ENCODE measurements at places on chromosomes 5 and 9.

DNA sequence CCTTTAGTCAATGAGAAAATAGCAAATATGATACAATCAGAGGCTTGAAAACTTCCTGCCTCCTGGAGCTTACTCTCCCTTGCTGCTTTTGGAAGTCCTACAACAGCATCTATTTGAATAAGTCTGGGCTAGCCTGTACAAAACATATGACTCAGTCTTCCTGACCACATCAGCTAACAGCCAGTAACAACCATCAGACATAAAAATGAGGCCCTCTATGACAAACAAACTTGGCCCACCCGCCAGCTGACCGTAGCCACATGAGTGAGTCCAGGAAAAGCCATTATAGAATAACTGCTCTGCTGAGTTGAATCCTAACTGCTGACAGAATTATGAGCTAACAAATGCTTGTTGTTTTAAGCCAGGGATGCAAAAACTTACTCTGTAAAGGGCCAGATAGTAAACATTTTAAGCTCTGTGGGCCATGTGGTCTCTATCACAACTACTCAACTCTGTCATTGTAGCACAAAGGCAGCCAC lies 347.6 kb downstream of the PTPRD start:
- no peak for DNase-seq
- no peaks in the 10 kb centered on the region for H3K27me3 ChIP-seq
- no peaks in the 10 kb centered on the region for H3K36me3 ChIP-seq
- no peak overlapping the region for H3K4me3 ChIP-seq

DNA sequence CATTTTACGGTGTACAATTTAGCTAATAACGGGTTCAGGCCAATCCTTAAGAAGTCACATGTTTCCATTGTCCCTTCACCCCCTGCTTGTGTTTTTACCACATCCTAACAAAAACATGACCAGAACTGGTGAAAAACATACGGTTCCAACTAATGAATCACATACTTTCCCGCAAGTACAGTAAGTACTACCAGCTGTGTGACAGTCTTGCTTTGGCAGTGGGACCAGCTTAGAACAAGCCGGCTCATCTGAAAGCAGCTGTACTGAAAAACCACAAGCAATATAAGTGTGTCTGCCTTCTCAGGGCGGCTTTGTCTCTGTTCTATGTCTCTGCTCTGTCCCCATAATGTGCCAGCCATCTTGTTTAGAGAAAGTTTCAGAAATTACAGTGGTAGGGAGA lies 242.5 kb downstream of the BNC2 start:
- no peak for DNase-seq
- no peak overlapping the region for H3K27ac ChIP-seq
- peaks cover 3% of the 10 kb centered on the region for H3K4me1 ChIP-seq
- H3K36me3 ChIP-seq: no peaks in the 10 kb centered on the region

DNA sequence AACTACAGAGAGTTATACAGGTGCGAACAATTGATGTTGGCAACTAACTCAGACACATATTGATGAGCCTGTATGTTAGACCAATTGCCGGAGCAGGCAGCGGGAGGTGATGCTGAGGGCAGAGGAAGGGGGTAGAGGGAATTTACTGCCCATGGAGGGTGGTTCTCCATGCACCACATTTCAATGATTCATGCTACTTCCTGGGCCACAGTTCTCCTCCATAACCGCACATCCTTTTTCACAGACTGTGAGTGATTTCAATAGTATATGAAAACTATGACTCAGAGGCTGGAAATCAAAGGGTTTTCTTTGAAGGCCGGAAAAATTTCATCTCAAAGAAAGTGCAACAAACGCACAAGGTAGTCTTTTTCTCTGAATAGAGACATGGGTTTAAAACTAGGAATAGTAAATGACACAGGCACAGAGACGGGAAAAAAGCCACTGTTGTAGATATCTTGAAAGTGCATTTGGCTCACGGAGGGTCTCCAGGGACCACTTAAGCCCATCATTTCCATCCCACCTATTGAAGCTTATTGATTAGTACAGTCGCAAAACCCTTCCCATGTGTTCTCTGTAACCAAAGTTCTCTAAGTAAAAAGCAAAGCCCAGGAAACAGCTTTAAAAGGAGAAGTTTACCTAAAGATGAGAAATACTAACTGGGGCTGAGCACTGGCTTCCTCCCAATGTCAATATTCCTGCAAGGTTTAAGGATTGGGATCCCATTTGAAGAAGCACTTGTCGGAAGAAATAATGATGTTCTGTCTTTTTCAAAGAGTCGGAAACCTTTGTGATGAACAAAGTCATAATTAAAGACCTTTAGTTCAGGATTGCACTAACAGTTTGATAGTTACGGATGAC lies 28.0 kb upstream of the ADAM19 start:
- H3K4me3 ChIP-seq: no peak overlapping the region
- DNase-seq: no peak
- no peaks in the 10 kb centered on the region for H3K36me3 ChIP-seq
- no peaks in the 10 kb centered on the region for H3K4me1 ChIP-seq

GRCh38 chr5:105836268-105836667 lies 1834.5 kb downstream of the EFNA5 start:
- no peaks in the 10 kb centered on the region for H3K4me1 ChIP-seq
- H3K36me3 ChIP-seq: no peaks in the 10 kb centered on the region
- no peak for DNase-seq
- no peak overlapping the region for H3K27ac ChIP-seq
- H3K4me3 ChIP-seq: no peak overlapping the region

DNA sequence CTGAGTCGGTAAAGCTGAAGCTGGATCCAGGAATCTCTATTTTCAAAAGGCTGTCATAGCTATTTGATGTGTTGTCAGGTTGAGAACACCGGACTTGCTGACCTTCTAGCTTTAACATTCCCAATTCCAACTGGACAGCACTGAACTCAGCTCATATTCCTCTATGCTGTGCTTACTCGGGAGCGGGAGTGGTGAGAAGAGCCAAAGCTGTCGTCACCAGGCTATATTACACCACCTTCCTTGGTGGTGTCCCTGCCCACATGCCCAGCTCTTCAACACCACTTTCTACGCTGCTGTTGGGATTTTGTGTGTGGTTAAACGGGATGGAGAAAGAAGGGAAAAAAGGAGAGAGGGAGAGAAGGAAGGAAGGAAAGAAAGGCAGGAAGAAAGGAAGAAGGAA lies 653.6 kb downstream of the RAB3C start:
- H3K36me3 ChIP-seq: no peaks in the 10 kb centered on the region
- no peaks in the 10 kb centered on the region for H3K4me1 ChIP-seq
- no peak for DNase-seq
- H3K27me3 ChIP-seq: no peaks in the 10 kb centered on the region
- no peak overlapping the region for H3K27ac ChIP-seq

DNA sequence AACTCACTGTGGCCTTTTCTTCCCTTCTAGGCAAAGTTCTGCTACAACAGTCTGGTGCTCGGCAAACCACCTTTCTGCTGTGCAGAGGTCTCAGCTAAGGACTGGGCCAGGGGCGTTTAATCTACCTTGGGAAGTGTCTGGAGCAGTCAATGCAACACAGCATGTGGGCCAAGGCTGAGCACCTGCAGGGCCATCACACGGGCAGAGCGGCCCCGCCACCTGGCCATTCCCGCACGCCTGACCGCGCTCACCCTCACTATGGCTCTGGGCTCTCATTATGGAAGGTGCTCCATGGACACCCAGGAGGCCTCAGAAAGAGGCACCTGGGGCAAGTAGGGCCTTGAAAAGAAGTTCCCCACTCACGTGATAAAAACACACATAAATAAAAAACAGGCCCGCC lies 65.7 kb upstream of the TBC1D9B start:
- no peak overlapping the region for H3K4me3 ChIP-seq
- no peaks in the 10 kb centered on the region for H3K27me3 ChIP-seq
- H3K36me3 ChIP-seq: peaks cover 92% of the 10 kb centered on the region
- DNase-seq: no peak
- H3K27ac ChIP-seq: no peak overlapping the region
- H3K4me1 ChIP-seq: no peaks in the 10 kb centered on the region

DNA sequence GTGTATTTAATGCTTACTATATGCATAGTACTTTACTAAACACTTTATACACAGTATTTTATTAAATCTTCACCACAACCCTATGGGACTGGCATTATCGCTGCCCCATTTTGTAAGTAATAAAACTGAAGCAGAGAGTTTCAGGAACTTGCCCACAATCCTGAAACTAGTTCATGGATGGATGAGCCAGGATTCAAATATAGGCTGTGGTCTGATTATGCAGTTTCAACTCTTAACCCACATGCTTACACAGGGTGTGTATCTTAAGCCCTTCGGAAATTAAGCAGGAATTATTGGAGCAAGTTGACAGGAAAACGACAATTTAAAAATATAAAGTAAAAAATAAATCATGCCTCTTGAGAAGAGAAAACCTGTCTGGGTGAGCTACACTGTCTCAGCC lies 109.0 kb downstream of the ATP10B start:
- no peaks in the 10 kb centered on the region for H3K27me3 ChIP-seq
- no peak overlapping the region for H3K4me3 ChIP-seq
- no peak for DNase-seq
- H3K36me3 ChIP-seq: no peaks in the 10 kb centered on the region
- no peak overlapping the region for H3K27ac ChIP-seq

- H3K27me3 ChIP-seq: no peaks in the 10 kb centered on the region
- no peak overlapping the region for H3K4me3 ChIP-seq
- no peak for DNase-seq
- H3K4me1 ChIP-seq: no peaks in the 10 kb centered on the region
Observed at GRCh38 chr5:56077796-56078233, 83.1 kb upstream of the IL6ST start.

Measured in endodermal cell (in vitro differentiated cells).